ENCODE measurements at places on chromosomes 13 and 19.

GRCh38 chr19:36032251-36033104 lies at the start of gene CLIP3:
TSS of gene CLIP3 (minus strand) at chr19:36032873. CDS start at chr19:36032357, 516 bp downstream.
- no peak for DNase-seq

DNA sequence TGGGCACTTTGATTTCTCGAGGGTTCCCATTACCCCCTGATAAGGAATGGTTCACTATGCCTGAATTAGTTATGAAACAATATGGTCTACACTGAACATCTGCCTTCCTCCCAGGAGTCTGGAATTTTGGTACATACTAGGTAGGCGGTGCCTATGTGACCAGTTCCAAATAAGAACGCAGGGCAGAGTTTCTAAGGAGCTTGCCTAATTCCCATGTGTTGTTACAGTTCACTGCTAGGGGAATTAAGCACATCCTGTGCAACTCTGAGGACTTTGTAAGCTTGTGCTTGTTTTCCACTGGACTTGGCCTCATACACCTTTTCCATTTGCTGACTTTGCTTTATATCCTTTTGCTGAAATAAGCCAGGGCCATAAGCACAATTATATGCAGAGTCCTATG lies 29.2 kb downstream of the RBM26 start:
- no peak for DNase-seq

GRCh38 chr13:26062853-26063444 lies 11.1 kb upstream of the SHISA2 start:
- no peak for DNase-seq

DNA sequence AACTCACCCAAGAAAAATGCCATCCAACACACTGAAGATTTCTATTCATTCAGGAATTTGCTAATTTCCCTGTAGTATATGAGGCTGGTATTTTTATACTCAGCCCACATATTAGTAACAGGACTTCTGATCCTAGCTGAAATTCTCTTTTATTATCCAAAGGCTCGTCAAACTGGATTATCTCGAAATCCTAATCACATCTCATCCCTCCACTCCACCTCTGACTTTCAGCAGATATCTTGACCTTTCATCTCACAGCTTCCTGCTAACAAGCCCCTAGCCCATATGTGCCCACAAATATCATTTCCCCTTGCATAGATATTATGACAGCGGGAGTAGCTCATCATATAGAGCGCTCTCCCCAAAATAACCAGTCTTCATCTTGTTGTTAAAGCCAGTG lies 279.7 kb downstream of the FGF14 start:
- no peak for DNase-seq

GRCh38 chr19:8085598-8086408 lies 33.2 kb downstream of the CCL25 start:
- no peak for DNase-seq

DNA sequence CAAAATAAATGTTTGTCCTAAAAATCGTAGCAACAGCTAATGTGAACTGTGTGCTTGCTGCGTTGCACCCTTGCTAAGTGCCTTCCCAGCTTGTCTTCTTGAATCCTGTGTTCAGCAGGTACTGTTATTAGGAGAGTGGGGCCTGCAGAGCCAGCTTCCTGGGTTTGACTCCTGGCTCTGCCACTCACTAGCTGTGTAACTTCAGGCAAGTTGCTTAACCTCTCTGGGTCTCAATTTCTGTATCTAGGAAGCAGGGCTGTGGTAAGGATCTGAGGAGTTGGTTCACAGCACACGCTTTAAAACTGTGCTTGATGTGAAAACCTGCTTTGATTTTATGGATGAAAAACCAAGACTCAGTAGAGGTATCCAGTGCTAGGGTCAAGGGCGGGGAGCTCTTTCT lies 10.0 kb downstream of the NFIX start:
- no peak for DNase-seq

DNA sequence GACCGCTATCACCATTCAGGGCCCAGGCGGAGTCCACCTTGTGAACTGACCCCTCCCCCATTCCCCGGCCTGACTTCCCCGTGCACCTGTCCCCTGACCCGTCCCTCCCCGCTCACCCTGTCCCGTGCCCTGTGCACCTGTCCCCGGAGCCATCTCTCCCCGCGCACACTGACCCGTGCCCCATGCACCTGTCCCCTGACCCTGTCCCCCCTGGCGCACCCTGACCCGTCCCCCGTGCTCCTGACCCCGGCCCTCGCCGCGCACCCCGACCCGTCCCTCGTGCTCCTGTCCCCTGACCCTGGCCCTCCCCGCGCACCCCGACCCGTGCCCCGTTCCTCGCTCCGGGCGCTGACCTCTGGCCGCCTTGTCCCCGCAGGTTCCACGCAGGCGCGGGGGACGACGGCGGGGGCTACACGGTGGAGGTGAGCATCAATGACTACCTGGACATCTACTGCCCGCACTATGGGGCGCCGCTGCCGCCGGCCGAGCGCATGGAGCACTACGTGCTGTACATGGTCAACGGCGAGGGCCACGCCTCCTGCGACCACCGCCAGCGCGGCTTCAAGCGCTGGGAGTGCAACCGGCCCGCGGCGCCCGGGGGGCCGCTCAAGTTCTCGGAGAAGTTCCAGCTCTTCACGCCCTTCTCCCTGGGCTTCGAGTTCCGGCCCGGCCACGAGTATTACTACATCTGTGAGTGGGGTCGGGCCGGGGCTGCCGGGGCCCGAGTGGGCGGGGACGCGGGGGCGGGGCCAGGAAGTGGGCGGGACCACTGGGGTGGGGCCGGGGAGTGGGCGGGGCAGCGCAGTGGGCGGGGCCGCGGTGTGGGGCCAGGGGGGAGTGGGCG lies 9.7 kb downstream of the EFNA2 start:
- DNase-seq: peak; percentile 21

- no peak for DNase-seq
These were observed 6.7 kb downstream of the CAMSAP3 start for GRCh38 chr19:7602240-7602934.

DNA sequence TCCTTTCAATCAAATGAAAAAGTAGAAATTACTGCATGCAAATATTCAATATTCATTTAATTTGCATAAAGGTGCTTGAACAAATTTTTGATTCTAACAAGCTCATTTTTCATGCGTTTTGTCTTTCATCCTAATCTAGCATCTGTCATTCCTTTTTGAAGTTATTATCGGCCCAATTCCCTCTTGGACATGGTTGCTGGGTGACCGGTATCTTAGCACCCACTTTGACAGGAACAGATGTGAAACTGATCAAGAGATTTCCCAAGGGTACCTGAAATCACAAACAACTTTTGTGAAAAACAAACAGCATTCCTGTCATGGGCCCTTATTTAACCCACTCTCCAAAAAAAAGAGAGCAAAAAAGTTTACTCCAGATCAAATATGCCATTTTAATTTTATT lies 13.3 kb downstream of the DACH1 start:
- no peak for DNase-seq

- no peak for DNase-seq
These were observed 9.8 kb downstream of the KCTD15 start for GRCh38 chr19:33806434-33806881.

- DNase-seq: peak; percentile 50
These were observed 29.7 kb downstream of the GPX4 start for GRCh38 chr19:1133471-1133929.

DNA sequence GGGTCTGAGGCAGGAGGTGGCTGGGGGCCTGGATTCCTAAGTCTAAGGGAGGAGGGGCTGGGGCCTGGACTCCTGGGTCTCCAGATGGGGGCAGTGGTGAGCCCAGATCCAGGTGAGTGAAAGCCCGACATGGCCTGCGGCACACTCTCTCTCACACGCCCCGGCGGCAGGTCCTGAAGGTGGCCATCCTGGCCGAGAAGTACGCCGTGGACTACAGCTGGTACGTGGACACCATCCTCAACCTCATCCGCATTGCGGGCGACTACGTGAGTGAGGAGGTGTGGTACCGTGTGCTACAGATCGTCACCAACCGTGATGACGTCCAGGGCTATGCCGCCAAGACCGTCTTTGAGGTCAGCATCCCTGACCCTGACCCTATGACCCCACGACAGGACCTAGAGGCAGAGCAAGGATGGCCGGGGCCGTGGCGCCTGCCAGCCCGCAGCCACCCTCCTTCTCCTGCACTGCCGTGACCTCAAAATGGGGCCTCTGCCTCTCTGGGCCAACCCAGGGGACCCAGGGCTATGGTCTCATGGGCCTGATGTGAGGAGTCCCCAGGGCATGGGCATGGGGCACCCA lies 13.2 kb downstream of the FUZ start:
- no peak for DNase-seq

GRCh38 chr13:41111454-41111853 lies 21.1 kb downstream of the KBTBD6 start:
- no peak for DNase-seq

- no peak for DNase-seq
These were observed 49.2 kb upstream of the ADGRE1 start for GRCh38 chr19:6838062-6838655.

DNA sequence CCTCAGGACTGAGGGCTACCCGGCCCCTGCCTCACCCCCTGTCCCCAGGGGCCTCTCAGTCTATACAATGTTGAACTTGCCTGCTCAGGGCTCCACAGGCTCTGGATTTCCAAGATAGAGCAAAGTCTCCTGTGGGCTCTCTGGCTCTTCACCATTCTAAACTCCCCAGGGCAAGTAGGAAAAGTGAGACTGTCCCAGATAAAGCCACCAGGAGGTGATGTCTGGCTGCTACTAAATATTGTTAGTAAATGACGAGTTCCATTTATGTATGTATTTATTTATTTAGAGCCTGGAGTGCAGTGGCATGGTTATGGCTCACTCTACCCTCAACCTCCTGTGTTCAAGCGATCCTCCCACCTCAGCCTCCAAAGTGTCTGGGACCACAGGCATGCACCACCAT lies 73.6 kb upstream of the SIAH3 start:
- DNase-seq: no peak

DNA sequence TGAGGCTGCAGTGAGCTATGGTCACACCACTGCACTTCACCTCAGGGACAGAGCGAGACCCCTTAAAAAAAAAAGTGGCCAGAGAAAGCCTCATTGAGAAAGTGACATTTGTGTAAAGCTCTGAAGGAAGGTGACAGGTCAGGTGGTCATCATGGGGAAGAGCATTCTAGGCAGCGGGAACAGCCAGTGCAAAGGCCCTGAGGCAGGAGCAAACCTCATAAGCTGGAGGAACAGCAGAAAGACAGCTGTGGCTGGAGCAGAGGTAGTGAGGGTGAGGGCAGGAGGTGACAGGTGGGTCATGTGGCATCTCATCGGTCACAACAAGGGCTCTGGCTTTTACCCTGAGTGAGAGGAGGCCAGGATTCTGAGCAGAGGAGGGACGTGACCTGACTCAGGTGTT lies 64.4 kb downstream of the RYR1 start:
- DNase-seq: no peak

- no peak for DNase-seq
These were observed 27.1 kb upstream of the MYCBP2 start for GRCh38 chr13:77353995-77354394.

- no peak for DNase-seq
These were observed 221.3 kb downstream of the MYO16 start for GRCh38 chr13:108850691-108851090.

DNA sequence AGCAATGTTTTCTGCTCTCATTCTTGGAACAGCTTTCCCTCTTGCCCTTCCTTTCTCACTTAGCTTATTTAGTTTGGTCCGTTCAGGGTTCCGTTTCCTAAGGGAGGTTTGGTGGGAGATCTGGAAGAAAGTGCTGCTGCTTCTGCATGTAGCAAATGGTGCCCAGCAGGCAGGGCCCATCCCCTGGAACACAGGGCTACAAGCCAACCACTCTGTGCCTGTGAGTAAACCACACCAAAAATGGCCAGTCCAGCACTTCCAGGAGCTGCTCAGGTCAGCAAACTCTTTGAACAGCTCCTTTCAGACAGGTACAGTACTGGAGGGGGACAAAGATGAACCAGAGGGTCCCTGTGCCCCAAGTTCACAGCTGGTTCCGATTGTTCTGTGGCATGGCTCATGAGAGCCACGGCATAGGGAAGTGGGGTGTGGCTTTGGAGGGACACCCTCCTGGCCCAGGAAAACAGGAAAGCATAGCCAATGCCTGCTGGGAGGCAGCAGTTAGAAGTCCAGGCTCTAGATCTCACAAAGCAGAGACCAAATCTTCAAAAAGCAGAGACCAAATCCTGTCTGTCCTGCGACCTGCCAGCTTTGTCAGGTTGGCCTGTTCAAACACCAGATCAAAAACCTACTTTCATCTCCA lies 39.5 kb downstream of the FAM124A start:
- no peak for DNase-seq

DNA sequence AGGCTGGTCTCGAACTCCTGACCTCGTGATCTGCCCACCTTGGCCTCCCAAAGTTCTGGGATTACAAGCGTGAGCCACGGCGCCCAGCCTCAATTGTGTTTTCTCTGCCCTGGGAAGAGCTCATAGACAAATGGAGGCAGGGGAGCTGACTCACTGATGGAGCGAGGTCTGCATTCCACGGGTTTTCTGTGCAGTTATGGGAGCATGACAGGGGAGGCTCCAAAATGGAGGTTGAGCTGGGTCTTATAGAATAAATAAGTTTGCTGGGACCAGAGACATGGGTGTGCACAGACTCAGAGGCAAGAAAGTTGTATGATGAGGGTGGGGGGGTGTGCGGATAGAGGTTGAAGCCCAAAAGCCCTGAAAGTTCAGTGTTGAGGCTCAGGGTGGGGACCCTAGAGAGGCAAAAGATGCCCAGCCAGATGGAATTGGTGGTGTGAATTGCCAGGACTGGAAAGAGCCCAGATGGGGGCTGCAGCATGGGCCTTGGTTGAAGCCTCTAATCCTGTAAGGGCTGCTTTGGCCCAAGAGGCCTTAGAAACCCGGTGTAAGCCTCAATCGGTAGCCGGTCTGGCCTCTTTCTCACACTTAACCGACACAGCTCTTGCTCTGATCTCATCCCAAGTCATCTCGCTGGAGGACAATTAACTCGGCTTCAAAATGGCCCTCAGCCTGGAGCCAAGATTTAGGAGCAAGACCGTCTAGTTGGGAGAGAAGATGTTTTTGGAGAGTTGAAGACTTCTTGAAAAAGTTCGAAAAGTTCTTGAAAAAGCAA lies 1.9 kb downstream of the TPM4 start:
- DNase-seq: no peak

DNA sequence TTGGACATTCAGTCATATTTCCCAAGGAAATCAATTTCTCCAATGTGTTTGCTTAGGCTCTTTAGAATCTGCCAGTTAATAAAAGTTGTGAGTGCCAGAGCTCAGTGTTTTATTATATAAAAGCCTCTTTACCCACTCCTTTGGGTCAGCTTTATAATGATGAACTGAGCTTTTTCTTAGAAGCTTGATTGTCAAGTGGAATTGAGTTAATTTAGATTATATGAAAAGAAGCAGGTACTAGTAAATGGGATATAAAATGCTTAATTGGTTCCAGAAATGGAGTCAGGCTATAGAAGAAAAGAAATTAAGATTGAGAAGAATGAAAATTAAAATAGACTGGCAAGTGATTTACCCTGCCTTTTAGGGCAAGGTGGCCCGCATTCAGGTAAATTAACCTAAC lies 363.2 kb downstream of the SLITRK6 start:
- no peak for DNase-seq
